Right cardiac atrium (tissue), 5 donors: ENCODE measurements at places on chromosomes 6 and 20. TPM values are rescaled to one million over a fixed set of nuclear protein-coding genes. Genes with fewer than 3 reads are reported as not detected.

- DNase-seq: peak; percentile 85
Observed at GRCh38 chr6:82364087-82365015, 734 bp downstream of the TPBG start.

The CCM2L gene
- total RNA-seq: 9.4 TPM

- no peak for DNase-seq
Observed at GRCh38 chr6:12962987-12963386, 246.4 kb downstream of the PHACTR1 start.

The RCAN2 gene
- 127 TPM for total RNA-seq

GRCh38 chr20:32216179-32217142, 8.8 kb downstream of the POFUT1 start:
- no peak for DNase-seq

GRCh38 chr6:105907301-105907700, 178.8 kb upstream of the PRDM1 start:
- no peak for DNase-seq

GRCh38 chr6:96899019-96899418, 1.3 kb upstream of the NDUFAF4 start:
- no peak for DNase-seq

GRCh38 chr6:80006541-80006940, 2.1 kb downstream of the TTK start:
- DNase-seq: no peak

- DNase-seq: no peak
Observed at GRCh38 chr20:54555150-54555549, 79.8 kb downstream of the DOK5 start.

GRCh38 chr20:4674672-4675071, 47.0 kb upstream of the PRND start:
- DNase-seq: no peak

- no peak for DNase-seq
Observed at GRCh38 chr6:148701375-148701774, 45.5 kb upstream of the UST start.

The GTF3C6 gene
- total RNA-seq: 87.3 TPM

GRCh38 chr20:48850257-48850976, 22.6 kb upstream of the PREX1 start:
- DNase-seq: no peak

DNA sequence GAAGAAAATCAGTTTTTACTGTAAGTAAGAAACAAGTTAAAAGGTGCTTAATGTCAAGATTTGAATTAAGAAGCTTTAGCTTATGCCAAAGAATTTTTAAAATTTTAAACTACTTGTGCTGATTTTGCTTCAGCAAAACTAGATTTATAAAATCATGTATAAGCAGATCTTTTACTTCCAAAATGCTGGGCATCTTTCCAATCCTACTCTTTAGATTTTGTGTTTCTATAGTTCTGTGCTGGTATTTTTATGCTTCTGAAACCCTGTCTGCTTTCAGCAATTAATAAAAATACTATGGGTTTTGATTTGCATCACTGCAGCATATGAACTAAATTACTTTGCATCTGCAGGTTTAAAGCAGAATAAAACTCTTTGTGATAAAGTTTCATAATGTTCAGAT, 238.6 kb upstream of the RNF217 start:
- DNase-seq: no peak

The SLC12A5 gene
- 2.2 TPM for total RNA-seq

DNA sequence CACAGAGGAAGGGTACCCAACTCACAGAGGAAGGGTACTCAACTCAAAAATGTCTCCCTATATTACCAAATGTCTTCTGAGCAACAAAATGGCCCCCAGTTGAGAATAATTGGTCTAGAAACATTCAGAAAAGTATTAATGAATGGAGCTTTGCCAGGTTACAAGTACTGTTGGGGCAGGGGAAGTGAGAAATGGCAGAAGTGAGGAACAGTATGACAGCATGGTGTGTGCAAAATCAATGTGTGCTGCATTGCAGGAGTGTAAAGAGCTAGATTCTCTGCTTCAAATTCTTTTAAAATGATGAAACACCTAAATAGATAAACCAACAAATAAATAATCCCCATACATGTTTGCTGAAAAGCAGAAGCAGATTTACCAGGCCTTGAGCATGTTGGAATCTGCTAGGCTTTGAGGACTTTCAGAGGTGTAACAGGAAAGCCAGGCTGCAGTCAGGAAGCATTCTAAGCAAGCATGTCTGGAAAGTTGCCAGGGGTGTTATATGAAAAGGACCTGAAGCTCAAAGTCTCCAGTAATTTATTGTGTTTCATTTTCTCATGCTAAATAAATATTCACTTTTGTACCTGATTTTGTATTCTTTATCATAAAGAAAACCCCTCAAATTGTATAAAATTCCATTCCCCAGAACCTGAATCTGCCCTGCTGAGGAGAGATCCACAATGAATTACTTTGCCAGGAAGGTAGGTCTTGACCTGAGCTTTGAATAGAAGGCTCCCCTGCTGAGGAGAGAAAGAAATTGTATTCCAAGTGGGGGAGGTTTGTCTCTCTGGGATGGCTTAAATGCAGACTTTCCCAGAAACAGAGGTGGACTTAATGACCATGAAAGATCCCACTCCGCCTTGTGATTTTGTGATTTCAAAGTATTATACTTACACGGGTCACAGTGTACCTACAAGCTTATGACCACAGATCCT, 265.0 kb upstream of the MARCKS start:
- no peak for DNase-seq

DNA sequence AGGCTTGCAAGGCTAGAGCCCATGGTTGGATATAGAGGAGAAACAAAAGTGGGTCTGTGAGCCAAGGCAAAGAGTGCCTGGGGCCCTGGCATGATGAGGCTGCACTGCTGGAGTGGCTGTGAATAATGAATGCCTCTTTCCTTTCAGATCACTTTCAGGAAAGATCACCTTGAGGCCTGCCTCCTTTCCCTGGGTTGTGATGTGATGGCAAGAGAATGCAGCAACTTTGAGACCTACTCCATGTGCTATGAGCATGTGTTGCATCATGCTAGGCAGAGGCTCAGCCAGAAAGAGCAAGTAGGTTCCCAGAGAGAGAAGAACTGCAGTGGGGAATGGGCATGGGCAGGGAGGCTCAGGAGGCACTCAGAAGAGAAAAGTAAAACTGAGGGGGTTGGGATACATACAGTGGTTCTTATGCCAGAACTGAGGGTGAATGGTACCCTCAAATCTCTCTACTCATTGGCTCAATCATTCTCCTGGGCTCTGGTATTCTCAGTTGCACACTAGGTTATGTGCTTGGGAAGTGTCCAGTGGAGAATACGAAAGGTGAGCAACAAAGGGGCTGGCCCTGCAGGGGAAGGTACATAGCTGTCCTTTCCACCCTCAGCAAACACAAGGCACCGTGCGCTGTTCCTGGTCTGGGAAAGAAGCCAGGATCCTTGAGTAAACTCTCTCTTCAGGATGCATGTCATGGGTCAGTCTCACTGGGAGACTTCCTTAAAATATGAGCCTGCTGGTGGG, 45.9 kb downstream of the CD164 start:
- DNase-seq: no peak

The FAM162B gene
- 2.0 TPM for total RNA-seq

GRCh38 chr6:52839124-52840055, 1.2 kb downstream of the GSTA5 start:
- DNase-seq: no peak

DNA sequence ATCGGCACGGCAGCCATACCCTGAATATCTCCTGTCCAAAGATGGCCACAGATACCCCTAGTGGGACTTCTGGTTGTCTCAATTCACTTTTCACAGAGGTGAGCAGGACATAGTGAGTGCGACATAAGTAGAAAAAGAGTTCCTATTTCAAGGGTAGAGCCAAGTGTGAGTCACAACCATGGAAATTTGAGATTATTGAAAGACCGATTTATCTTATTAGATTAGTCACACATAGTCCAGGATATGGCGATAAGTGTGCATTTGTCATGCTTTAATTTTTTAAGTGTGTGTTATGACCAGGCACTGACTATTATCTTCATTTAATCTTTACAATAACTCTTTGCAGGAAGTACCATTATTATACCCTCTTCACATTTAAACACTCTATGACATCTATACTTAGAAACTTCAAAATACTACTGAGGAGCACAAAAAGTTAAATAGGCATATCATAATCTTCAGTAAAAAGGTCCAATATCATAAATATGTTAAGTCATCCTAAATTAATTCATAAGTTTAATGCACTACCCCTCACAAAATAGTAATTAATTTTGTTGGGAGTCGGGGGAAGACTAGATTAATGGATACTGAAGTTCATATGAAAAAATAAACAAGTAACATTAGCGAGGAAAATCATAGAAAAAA, 13.4 kb upstream of the TNFAIP3 start:
- DNase-seq: no peak

DNA sequence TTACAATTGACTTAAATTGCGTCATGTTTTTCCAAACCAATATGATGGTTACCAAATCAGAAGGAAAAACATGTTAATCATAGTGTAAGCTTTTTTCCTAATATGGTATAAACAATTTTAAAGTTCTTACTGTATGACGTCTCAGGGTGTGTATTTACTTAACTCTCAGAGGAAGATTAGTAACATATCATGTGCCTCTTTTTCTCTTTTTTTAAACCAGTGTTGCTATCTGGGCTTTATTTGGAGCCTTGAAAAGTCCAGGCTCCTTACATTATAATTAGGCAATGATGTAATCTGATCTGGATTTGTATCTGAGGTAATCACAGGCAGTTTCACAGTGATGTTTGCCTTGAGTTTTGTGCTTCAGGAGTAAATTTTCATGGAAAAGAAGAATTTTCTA, 20.4 kb upstream of the RAB23 start:
- no peak for DNase-seq

GRCh38 chr6:43952746-43953145, 174.5 kb downstream of the MRPL14 start:
- DNase-seq: no peak

The ZNF184 gene
- total RNA-seq: 3.3 TPM

DNA sequence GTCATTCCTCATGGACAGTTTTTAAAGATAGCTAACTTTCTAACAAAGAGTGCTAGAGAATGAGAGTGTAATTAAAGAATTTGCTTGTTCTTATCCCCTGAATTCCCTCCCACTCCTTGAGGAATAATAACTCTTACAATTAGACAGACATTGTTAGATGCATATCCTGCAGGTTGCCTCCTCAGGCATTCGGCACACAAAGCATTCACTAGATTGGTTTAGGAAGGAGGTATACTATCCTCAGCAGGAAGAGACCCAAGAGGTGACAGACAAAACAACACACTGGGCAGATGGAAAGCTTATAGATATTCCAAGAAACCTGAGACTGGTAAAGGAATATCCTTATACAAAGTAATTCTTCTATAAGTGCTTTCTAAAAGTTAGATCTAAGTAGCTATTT, 109.1 kb upstream of the FAM184A start:
- DNase-seq: no peak

- DNase-seq: no peak
Observed at GRCh38 chr6:111184827-111185532, 97.7 kb downstream of the SLC16A10 start.

- DNase-seq: no peak
Observed at GRCh38 chr20:59945175-59945574, 5.0 kb downstream of the FAM217B start.

The SLC13A3 gene
- 0.57 TPM for total RNA-seq

GRCh38 chr6:140160494-140160893, 786.0 kb upstream of the CITED2 start:
- DNase-seq: no peak

GRCh38 chr20:54025251-54025771, 45.1 kb downstream of the BCAS1 start:
- DNase-seq: no peak

DNA sequence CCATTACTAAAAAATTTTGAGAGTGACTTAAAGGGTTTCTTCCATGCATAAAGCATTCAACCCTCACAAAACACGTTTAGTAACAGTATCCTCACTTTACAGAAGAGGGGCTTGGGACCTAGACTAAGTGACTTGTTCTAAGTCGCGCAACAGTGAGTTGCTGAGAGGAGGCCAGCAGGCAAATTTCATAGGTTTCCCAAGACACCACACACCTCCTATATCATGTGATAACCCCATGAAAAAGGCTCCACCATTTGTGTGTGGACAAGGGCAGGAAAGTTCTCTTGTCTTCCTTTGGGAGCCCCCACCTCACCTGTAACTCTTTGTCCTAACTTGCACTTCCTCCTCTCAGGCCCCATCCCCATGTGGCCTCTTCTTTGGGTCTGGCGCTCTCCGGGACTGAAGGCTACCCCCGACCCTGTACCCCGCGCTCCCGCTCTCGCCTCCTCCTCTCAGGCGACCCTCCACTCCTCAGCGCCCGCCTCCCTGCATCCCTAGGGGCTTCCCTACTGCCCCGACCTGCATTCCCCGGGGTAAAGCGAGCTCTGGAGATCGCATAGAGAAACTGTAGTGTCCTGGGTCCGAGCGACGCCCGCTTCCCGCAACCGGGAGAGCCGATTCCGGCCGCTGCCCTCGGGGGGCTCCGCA, 392 bp downstream of the PSMB8 start:
- DNase-seq: no peak

- DNase-seq: no peak
Observed at GRCh38 chr20:57553376-57554018, 7.4 kb upstream of the PCK1 start.

DNA sequence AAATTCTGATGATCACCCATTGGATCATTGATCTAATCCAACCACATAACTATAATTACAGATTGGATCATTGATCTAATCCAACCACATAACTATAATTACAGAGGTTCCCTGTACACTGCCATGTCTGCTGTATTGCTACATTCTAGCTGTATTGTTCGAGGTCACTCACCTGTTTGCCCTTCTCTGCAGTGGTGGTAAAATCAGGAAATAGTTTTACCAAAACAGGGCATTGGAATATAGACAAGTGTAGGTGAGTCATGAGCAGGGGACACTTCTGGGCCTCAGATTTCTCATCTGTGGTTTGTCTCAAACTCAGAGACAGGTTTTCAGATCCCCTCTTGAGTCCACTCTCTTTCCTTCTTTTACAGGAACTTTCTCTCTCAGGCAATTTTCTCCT, 9.0 kb upstream of the AFDN start:
- no peak for DNase-seq

The GABRR2 gene
- 0.37 TPM for total RNA-seq

- DNase-seq: no peak
Observed at GRCh38 chr20:45857882-45858216, 435 bp downstream of the ZSWIM3 start.

GRCh38 chr6:16711546-16712254, 49.6 kb downstream of the ATXN1 start:
- DNase-seq: no peak

DNA sequence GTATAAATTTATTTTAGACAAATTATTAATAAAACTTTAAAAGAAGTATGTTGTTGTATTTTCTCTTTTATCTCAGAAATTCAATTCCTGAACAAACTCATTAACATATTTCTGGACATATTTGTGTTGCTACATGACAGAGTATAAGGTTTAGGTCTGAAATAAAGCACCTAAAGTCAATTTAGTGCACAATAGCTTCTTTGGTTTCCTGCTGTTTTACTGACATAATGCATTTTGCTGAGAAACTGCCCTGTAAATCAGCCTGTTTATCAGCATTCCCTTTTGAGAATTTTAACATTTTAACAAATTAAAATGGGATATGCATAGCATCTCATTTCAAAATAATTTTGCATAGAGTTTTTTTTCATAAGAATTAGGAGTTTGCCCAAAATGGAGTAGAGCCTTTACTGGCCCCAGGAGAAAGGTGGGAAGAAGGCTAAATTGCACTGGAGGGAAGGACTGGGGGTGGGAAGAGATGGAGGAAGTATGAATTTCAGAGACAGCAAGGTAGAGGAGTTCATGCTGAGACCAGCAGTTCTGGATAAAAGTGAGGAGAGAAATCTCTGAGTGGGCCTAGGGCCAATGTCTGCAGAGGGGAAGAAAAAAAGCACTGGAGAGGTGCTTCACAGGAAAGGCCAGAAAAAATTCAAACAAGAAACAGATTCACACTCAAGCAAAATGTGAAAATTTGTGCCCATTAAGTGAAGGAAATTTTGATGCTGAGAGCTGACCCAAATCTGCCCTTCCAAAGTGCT, 324.2 kb upstream of the HSF2 start:
- DNase-seq: no peak
